ENCODE measurements at places on chromosomes 6 and 20.

- DNase-seq: peak; percentile 74
These were observed 312 bp downstream of the TXNDC5 start for GRCh38 chr6:7910298-7910653.

DNA sequence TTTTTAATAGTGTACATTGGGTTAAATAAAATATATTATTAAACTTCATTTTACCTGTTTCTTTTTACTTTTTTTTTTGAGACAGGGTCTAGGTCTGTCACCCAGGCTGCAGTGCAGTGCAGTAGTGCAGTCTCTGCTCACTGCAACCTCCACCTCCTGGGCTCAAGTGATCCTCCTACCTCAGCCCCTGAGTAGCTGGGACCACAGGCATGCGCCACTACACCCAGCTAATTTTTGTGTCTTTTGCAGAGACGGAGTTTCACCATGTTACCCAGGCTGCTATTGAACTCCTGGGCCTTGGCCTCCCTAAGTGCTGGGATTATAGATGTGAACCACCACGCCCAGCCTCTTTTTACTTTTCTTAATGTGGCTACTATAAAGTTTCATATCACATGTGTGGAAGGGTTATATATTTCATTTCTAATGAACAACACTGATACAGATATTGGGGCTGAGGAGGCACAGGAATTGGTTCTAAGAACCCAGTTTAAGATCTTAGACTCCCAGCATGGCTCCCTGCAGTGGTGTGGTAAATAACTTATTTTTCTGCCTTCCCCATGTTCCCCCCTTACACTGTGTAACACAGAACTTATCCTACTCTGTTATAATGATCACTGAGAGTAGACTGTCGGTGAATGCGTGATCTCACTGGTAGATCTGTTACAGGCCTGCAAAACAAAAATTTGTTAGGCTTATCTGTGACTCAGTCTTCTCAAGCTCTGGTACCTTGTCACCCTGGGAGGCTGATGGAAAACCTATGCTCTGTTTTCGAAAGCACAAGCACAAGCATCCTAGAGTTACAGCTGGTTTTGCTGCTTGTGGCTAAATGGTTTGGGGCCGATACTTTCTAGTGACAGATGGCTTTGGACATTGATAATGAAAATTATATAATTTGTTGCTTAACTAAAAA is 5.8 kb upstream of the ATXN1 start:
- no peak for DNase-seq

DNA sequence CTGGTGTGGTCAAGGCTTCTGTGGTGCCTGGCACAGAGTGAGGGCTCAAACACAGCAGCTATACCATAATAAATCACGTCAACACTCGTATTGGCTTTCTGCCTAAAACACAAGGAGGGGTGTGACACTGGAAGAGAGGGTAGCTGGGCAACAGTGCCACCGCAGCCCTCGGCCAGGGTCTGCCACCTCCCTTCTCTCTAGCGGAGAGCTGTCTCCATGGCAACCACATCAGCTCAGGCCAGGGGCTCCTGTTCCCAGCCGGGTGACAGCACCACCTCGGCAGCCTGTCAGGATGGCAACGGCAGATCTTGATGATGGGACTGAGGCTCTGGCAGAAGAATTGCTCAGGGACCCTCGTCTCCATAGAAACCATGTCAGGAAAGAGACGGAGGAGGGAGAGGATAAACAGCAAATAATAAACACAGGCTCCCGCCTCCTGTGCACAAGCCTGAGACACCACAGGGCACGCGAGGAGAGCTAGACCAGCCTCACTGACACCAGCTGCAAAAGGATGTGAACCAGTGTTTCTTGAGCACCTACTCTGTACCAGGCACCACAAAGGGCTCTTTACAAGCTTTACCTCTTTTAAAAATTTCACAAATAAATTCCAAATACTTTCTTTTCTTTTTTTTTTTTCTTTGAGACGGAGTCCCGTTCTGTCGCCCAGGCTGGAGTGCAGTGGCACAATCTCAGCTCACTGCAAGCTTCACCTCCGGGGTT is 50.4 kb upstream of the TLDC2 start:
- no peak for DNase-seq

GRCh38 chr6:152343735-152344360 is 293.3 kb downstream of the SYNE1 start:
- no peak for DNase-seq

DNA sequence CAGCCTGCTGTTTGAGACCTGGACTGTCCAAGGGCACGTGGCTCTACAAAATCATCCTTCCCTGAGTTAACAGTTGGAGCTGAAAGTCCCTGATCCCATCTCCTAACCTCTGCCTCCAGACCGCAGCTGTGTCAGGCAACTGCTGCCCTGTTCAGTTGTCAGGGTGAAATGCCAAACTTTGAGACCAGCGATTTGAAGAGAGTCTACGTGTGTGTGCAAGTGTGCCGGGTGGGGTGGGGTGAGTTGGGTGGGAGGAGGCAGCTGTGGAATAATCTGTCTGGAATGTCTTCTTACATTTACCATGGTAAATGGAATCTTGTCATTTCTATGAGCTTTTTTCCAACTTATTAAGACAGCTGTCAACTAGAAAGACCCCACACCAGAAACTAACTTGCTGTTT is 81.0 kb upstream of the FAM8A1 start:
- DNase-seq: no peak

- peak; percentile 28 for DNase-seq
These were observed 12.1 kb upstream of the TBXT start for GRCh38 chr6:166179704-166180103.

DNA sequence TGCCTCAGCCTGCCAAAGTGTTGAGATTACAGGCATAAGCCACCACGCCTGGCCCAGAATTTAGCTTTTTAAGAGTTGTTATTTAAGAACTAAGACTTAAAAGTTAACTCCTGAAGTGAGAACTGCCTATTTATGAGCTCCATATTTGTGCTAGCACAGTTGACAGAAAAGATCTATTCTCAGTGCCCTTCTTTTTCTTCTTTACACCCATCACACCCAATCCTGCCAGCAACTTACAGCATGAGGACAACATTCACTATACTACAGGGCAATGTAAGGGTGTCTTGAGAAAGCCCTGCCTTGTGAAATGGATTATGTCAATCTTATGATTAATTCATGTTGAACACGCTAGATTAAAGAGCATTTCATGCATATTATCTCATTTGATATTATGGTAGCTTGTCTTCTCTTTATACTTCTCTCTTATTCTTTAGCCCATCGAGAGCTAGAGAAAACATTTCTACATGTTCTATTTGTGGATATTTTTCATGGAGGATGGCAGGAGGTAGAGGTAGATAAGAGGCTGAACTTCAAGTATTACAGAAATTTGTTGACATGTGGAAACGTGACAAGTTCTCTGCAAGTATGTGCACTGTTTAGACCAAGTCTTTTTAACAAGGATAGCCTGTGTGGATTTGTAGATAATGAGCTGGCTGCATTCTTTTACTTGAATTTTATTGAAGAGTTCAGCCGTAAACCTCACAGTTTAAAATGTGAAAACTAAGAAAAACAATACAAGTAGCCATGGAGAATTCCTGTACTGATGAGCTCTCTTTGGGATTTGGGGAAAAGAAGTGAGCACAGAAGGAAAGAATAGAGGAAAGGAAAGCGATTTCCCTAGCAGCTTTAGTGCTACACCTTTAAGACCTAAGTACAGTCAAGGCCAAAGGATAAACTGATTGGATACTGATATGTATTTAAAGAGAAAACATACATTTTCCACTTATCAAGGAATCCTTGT is 212.2 kb downstream of the ARHGAP18 start:
- no peak for DNase-seq

GRCh38 chr20:38426006-38426897 is 8.9 kb downstream of the SNHG17 start:
- no peak for DNase-seq

DNA sequence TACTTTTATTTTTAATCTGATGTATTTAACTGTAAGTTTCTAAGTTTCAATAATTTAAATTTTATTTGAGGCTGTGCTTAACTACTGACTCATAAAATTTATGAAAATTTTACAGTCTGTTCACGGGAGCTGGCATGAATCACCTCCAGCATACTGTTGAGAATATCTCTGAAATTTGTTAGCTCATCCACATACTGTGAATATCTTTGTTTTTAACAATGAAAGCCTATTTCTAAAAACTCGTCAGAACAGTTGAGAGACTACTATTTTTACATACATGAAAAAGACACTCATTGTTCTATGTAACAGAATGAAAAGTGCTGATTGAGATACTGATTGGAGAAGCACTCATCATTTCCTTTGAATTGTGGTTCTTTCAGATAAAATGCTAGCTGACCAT is 749.3 kb downstream of the TENT5A start:
- DNase-seq: no peak

DNA sequence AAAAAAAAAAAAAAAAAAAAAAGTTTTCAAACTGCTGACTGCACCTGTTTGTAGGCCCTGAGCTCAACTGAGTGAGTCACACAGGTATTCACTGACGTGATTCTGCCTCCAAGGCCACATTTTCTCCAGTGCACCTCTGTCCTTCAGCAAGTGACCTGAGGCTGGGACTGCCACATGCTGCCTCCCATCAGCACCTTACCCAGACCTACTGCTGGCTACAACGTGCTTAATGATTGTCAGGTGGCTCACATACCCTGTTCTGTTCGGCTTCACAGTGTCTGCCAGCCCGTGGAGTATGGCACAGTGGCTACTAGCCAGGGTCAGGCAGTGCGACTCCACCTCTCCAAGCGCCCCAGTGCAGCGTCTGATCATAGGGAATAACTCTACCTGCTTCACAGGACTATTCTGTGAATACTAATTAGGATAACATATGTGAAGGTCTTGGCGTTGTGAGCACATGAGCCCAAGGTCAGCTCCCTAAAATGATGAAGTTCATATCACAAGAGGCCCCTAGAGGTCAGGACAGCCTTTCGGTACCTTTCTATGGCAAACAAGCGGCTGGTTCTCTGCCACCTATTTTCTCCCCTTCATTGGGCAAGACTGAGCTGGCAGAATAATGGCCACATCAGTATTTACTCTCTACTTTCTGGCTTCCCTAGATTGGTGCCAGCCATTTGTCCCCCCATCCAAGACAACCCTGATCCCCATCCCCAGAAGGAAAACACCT is 28.1 kb downstream of the RIPOR3 start:
- no peak for DNase-seq

GRCh38 chr6:144606083-144606482 is 320.9 kb downstream of the UTRN start:
- DNase-seq: no peak

DNA sequence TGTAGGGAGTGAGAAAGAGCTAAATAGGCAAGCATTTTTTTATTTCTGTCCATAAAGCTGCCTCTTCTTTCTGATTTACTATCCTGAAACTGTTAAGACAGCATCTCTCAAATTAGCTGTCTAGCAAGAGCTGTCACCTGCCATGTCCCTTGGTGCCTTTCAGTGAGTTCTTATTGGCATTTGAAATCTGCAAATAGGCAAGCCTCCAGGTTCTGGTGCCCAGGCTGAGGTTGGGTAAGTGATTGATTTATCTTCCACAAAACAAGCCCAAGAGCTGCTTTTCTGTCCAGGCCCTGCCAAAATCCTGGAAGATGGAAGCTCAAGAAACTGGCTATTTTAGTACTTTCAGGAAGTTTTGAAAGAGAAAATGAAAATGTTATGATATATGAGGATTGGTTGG is 22.4 kb downstream of the MANEA start:
- no peak for DNase-seq

DNA sequence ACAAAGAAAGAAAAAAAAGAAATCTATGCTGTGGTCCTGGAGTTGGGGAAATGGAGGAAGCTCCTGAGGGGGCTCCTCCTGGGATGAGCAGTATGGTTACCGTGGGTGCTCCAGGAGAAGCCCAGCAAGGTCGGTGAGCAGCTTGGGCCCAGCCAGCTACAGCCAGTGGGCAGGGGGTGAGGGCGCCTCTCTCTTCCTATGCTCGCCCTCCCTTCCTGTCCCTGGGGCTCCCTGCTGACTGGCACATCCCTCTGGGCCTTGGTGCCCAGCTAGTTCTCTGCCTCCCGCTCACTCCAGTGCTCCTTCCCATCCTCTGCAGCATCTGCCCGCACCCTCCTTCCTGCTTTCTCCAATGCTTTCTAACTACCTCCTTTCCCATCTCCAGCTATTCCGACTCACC is 16.6 kb downstream of the CD40 start:
- DNase-seq: no peak

DNA sequence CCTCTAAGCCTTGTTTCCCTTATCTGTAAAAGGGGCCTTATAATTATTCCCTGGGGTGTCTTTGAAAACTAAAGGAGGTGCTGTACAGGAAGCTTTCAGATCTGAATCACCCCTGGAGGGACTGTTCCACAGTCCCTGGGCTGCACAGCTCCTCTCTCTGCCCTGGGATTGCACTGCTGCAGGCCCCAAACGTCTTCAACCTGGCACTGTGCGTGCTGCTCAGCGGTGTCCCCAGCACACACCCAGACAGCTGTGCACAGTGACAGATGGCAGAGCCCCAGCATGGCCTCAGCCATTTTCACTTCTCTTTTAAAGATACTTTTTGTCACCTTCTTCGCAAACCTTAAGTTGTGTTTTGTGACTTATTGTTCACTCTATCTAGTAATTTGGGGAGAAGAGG is 50.7 kb upstream of the INSM1 start:
- no peak for DNase-seq

DNA sequence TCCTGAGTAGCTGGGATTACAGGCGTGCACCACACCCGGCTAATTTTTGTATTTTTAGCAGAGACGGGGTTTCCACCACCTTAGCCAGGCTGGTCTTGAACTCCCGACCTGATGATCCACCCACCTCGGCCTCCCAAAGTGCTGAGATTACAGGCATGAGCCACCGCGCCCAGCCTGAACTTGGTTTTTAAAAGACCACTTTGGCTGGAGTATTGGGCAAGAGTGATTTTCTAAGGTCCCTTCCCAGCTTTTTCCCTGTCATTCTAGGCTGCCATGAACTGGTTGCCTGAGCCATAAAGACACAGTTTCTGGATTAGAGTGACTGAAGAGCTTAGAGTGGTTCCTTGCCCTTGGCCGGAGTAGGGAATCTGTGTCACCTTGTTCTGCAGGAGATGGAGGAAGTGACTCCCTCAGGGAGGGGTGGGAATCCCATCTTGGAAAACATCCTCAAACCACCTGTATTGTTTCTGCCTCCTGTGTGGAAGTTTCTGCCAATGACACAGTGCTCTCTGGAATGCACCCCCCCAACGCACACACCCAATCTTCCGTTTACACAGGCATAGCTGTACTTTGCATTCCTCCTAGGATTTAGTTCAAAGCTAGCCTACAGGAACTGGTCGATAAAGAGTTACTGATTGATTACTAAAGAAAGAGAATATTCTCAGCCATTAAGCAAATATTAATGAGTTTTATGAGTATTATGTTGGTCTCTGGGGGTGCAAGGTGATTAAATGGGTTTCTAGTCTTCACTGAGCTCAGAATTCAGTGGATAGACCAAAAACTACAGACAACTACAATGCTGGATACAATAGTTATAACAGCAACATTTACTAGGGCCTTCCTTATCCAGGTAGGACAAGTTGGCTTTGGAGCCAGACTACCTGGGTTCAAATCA is 18.2 kb downstream of the BCL2L1 start:
- DNase-seq: no peak

DNA sequence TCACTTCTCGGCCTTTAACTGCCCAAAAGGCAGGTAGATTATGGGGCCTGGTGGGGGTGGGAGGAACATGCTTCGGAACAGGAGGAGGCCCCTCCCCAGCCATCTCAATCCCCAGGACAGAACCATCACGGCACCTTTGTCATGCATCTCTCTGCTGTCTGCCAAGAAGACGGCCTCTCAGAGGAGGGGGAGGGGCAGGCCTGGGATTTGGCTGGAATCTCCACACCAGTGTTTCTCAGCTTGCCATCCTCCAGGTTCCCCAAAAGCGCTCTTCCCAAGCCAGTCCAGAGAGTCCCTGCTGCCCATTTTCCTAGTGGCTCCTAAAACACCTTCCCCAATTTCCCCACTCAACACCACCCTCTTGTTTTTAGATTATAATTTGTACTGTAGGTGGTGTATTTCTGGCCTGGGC is 2.5 kb upstream of the POU5F1 start:
- no peak for DNase-seq

GRCh38 chr20:35942243-35942642 is 12.1 kb downstream of the SCAND1 start:
- DNase-seq: no peak
